ENCODE measurements at places on chromosomes 3 and 15. TPM values are rescaled to one million over a fixed set of nuclear protein-coding genes. Genes with fewer than 3 reads are reported as not detected.

DNA sequence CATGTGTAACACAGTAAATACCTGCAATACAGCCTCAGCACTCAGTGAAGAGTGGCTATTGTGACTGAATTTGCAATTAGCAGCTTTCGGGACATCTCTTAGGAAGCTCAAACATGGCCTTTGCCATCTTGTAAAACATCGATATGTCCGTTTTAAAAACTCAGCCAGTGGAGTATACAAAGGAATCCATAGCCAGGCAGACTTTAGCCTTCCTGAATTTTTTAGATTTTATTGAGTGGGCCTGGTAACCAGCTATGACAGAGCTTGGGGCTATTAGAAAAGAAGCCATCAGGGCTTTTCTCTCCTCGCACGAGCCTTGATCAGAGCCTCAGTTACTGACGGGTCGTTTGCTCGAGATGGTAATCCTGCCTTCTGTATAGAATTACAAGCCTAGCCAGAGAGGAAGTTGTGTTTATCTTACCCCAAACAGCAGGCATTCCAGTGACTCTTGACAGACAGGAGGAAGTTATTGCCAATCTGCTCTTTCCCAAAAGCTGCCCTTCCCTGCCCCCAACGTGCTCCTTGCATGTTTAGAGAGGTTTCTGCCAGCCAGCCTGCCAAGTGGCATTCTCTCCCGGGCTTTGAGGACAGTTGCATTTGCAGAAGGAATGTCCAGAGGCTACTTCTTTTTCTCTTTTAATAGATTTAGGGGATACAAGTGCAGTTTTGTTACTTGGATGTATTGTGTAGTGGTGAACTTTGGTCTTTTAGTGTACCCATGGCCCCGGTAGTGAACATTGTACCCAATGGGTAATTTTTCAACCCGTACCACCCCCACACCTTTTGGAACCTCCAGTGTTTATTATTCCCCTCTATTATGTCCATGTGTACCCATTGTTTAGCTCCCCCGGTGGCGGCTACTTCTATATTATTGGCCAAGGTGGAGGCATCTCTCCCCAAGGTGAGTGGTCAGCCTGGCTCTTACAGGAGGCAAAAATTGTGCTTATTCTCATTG, 40.6 kb downstream of the ITPR1 start:
- no peak for ATAC-seq

- ATAC-seq: no peak
Observed at GRCh38 chr15:76335307-76336253, 993 bp upstream of the ISL2 start.

DNA sequence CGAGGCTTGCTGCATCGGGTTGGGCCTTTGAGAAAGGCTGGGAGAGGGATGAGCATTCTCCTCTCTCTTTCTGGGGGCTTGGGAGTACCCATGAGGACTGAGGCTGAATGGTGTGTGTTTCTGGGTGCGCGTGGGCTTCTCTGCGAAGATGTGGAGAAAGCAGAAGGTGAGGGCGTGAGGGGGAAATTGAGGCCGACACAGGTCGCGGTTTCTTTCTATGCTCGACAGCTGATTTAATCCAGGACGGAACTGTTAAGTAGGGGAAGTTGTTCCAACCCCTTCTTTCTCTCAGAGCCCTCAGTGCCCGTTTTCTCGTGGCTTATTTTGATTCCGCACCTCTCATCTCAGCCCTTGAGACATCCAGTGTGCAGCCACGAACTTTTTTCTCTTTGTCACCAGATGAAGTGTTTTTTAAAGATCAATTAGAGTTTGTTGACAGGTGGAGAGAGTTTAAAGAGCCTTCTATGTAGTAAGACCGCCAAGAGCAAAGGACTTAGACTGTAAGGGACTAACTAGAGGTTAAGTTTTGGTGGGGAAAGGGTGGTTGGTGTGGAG, 711 bp downstream of the STARD9 start:
- no peak for ATAC-seq

GRCh38 chr3:65928110-65928509, 110.6 kb downstream of the MAGI1 start:
- ATAC-seq: no peak

GRCh38 chr15:58627701-58628100, 121.8 kb downstream of the ADAM10 start:
- no peak for ATAC-seq

GRCh38 chr3:50340448-50341329, at the start of gene RASSF1:
Gene RASSF1, minus strand, starts transcription at chr3:50340836. Its CDS starts 31 bp downstream, at chr3:50340805.
- peak; percentile 44 for ATAC-seq

GRCh38 chr3:48661501-48662144, 1.1 kb downstream of the CELSR3 start:
- ATAC-seq: no peak

The SLC2A2 gene
- not detected for total RNA-seq

The ZXDC gene
- total RNA-seq: 27.0 TPM

The GALNT15 gene
- not detected for total RNA-seq

Data from activated T-helper 17 cell treated with anti-CD3 and anti-CD28 coated beads, Interleukin-2, amount 50 U/mL, for 72 hours (primary cell).